T-cell (primary cell): ENCODE measurements at places on chromosomes 13 and 19.

- DNase-seq = peak; percentile 26
These were observed 564 bp downstream of the SPART start for GRCh38 chr13:36345438-36346221.

DNA sequence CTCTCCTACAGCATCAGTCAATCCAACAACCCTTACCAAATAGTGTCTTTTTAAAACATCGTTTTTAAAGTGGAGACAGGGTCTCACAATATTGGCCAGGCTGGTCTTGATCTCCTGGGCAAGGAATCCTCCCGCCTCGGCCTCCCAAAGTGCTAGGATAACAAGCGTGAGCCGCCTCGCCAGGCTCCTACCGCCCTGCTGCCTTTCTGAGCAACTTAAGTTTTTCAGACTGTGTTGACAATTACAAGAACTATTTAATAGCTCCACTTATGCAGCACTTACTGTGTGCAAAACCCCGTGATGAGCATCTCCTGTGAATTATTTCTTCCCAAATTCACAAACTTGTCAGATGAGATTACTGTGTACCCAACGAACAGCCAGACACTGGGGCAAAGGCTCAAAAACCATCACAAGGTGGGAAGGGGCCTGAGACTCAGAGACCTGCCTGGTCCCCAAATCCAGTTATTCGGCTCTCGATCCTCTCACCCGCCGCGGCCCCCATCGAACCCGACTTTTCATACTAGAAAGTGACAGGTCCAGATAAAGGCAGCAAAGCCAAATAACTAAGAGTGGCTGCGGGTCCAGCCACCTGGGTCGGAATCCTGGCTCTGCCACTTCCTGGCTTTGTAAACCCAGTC, 581 bp downstream of the RPL18 start:
- no peak for DNase-seq

- DNase-seq = no peak
These were observed 1.5 kb downstream of the RAB20 start for GRCh38 chr13:110559986-110560385.

DNA sequence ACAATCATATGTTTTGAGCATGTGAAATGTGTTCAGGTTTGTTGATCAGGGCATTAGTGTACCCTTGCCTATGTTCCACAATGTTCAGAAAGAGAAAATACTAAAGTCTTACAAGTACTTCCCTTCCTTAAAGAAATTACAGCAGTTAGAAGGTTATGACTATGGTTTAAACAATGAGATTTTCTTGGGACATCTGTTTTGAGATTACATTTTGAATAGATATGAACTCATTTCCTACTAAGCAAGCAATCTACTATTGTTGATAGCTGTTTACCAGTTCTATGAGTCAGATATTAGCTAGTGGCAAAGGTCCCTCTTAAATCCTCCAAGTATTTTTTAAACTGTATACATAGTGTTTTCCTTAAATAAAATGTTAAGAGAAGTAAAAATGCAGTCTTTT, 241.3 kb downstream of the DACH1 start:
- no peak for DNase-seq

GRCh38 chr19:18223860-18224524, 2.2 kb downstream of the PDE4C start:
- DNase-seq = no peak

DNA sequence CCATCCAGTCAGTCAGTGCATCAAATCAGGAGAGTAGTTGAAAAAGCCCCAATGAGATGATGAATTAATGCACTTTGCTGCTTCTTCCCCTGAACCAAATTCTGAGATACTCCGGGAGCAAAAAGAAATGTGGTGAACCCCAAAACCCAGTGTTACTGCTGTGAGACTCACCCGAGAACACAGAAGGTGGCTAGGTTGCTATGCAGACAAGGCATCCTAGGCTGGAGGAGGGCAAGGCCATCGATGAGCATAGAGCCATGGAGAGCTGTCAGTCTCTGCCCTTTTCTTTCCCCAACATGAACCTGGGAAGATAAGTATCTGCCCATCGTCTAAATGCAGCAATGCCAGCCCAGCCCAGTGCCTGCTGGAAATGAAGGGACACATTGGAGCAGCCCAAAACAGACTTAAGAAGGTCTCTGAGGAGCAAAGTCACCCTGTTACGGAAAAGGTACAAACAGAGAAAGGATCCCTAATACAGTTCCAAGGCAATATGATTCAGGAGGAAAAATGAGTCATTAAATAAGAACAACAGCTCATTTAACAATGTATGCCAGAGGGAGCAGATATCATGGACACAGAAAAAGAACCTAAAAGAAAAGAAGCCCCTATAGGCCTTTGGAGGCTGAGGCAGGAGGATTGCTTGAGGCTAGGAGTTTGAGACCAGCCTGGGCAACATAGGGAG, 272.0 kb downstream of the FOXO1 start:
- DNase-seq = no peak

GRCh38 chr13:50574731-50575130, 268.8 kb downstream of the DLEU7 start:
- no peak for DNase-seq

GRCh38 chr13:102399791-102400674, 1.8 kb downstream of the FGF14 start:
- no peak for DNase-seq

GRCh38 chr13:46313432-46314257, 73.4 kb downstream of the RUBCNL start:
- DNase-seq = no peak

DNA sequence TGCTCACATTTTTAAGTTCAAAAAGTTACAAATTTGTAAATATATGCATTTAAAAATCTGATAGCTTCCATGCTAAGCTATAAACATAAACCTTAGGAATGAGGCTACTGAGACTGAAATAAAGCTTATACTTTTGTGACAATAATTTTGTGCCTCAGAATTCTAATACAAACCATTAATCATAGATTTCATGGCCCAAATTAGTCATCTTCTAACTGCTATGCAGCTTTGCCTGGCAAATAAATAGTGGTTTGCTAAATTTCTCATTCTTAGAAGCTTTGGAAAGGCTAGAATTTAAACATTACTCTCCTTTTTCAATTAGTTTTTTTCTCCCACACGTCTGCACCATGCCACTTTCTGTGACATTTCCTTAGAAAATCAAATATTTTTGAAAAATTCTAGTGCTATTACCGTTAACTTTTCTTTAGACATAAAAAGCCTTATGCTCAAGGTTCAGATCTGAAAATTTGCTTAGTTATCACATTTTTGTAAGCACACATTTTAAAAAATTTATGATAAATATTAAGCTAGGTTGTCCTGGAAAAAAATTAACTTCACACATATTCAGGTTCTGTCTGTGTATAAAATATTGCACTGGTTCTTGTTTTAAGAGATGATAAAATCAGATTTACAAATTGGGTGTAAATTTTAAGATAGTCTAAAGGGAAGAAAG, 46.9 kb downstream of the FNDC3A start:
- no peak for DNase-seq

DNA sequence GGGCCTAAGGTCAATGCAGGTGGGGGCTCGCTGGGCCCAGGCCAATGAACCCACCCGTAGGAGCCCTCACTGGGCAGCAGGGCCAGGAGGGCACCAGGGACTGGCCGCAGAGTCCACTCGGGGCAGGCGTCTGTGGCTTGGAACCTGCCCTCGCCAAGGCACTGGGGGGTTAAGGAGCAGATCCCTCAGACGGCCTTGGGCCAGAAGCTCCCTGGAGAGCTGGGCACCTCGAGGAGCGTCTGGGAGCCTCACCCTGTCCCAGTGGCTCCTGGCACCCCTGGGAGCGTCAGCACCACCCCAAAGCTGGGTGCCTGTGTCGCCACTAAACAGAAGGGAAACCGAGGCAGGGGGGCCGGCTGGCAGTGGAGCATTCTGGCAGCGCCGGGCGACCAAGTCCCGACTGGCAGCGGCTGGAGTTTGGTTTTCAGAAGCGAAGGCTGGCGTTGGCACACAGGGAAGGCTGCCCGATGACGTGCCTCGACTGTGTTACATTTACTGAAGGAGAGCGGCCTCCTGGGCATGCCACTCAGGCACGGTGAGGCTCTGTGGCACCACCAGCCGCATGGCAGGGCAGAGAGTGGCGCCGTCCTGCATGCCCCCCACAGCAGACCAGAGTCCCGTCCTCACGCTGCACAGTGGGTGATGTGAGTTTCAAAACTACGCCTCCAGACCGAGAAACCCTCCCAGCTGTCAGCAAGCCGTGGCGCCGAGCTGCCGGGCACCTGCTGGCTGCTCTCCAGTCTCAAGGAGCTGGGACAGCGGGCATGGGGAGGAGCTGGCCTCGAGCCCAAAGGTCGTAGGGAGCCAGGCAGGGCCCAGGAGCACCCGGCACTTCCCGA, 9.2 kb upstream of the MEX3D start:
- DNase-seq = no peak

- DNase-seq = no peak
These were observed 48.7 kb upstream of the GPI start for GRCh38 chr19:34316247-34316646.

GRCh38 chr13:26616126-26616525, 58.6 kb downstream of the WASF3 start:
- no peak for DNase-seq

DNA sequence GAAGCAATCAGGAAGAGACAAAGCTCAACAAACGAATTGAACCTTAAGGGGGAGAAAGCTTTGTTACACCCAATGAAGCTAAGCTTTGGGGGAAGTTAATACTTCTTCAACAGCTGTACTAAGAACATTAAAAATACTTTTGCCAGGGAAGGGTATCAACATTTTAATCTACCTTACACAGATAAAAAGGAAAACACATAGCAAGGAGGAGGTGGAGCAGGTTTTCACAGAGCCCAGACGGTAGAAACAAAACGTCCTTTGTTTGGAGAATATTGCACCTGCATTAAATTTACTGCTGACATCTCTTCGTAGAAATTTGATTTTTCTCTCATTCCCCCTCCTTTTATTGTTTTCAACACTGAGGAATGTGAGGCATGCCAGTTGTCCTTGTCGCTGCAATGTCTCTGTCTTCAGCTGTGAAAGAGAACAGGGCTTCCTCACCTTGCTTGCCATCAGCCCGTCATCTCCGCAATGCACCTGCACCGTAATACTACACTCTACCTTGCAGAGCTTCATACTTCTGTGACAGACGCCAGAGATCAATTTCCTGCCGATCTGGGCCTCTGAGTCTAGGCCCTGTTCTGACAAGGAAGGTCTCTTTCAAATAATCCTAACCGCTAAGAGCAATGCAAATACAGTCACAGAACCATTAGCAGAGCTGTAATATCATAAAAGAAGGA, 270.8 kb downstream of the SPRY2 start:
- no peak for DNase-seq

DNA sequence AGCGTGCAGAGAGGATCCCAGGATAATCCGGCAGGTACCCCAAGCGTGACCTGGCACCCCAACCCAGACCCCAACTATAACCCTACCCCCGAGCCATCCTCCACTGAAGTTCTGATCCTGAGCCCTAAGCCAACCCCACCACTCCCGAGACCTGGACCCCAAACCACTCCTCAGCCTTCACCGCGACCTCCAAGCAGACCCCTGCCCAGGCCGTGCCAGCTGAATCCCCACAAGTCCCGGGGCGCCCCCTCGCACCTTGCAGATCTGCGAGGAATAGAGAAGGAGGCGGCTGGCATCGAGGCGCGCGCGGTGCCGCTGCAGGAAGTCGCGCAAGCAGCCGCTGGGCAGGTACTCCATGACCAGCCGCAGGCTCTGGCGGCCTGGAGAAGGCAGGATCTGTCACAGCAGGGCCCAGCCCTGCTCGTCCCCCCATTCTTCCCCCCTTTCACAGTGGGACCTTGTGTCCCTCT, 10.1 kb upstream of the INSL3 start:
- DNase-seq = no peak

GRCh38 chr19:33290956-33291622, 11.2 kb downstream of the CEBPA start:
- DNase-seq = no peak

GRCh38 chr13:106377931-106378662, 157.4 kb downstream of the EFNB2 start:
- DNase-seq = no peak

DNA sequence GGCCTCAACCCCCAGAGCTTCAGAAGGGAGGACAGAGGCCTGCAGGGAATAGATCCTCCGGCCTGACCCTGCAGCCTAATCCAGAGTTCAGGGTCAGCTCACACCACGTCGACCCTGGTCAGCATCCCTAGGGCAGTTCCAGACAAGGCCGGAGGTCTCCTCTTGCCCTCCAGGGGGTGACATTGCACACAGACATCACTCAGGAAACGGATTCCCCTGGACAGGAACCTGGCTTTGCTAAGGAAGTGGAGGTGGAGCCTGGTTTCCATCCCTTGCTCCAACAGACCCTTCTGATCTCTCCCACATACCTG, 969 bp upstream of the CEACAM5 start:
- no peak for DNase-seq

DNA sequence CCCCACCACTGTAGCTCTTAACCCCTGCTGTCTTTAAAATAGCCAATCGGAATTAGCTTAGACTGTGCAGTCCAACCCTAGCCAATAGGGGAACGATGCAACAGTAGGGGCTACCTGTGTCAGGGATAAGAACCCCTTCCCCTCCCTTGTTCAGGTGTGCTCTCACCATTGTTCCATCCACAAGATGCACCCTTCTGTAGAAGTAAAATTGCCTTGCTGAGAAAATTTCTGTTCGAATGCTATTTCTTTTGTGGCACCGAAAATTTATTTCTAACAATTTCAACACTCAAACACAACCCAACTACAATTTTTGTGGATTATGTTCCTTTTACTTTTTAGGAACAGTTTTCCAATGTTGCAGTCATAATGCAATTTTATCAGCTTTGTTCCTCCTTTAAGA, 3.6 kb upstream of the ZNF583 start:
- DNase-seq = no peak

DNA sequence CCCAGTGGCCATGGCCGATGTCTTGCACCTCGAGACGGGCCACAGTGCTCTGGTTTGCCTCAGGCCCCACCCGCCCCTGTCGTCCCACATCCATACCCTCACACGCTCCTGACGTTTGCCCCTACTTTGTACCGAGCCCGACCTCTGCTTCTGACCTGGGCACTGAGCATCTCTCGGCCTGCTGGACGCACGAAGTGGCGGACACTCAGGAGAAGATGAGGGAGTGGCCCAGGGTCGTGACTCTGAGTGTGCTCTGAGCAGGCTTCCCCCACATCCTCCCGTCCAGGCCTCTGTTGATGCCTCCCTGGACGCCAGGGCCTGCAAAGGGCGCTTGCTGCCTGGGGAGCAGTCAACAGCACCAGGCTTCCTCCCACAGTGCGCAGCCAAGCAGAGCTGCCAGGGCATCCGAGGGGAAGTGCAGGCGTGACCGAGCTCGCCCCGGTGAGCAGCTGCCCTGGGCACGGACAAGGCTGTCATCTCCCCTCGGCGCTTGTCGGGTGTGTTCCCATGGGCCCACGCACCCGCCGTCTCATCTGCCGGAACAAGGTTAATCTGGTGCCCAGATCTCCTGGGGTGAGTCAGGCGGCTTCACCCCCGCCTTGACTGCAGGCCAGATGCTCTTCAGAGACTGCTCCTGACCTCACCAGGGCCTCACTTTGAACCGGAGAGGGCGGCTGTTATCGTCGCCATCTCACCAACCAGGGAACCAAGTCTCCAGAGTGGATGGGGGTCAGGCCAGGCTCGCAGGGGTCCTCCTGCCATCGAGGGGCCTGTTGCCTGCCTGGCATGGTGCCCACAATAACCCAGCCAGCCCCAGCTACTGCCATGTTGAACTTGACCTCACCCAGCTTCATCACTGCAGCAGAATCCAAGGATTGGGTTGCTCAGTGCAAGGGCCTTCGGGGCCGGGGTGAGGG, 27.2 kb downstream of the COMP start:
- DNase-seq = no peak
